ENCODE measurements at places on chromosomes 13 and 19.

DNA sequence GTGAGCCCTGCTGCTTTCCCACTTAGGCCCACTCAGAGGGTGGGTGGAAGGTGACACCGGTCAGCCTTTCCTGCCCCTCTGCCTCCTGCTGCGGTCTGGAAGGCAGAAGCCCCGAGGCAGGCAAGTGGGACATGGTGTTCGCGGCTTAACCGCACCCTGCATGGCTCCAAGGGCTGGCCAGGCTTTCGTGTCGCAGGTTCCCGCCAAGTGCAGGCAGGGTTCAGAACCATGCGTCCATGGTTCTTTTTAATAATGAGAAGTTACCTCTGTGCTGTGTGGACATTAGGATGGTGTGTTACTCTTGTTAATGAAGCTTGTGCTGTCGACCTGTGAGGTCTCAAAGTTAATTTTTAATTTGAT is 986 bp downstream of the DGKH start:
- DNase-seq = no peak

DNA sequence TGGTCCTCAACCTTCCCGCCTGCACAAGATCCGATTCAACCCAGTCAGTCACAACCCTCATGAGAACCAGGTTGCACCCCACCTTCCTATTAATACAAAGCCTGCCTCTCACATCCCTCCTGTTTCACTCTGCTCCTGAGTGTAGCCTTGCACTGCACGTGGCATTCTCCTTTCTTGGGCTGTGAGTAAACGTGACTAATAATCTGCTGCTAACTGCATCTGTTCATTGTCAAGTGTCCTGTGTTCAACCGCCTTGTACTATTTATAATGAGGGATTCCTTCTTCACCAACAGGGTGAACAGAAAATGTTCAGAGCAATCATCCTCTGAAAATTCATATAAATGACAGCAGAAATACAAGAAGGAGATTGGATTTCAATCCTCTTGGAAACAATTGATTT is 1608.2 kb downstream of the SLITRK5 start:
- DNase-seq = no peak

DNA sequence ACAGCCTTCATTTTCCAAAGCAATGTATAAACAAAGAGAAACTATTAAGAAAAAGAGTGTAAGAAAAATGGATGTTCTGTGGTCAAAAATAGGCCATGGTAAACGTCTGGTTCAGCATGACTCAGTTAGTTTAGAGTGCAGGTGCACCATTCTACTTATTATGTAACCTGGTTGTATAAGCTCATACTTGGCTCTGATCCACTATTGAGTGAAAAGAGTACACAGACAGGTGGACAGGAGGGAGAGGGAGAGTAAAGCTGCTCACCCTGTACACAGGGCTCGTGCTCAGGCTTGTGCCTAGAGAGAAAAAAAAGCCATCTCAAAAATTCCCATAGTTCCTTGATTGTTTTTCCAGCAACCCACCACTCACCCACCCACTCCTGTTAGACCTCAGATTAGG is 85.8 kb upstream of the ZNF91 start:
- DNase-seq = no peak

DNA sequence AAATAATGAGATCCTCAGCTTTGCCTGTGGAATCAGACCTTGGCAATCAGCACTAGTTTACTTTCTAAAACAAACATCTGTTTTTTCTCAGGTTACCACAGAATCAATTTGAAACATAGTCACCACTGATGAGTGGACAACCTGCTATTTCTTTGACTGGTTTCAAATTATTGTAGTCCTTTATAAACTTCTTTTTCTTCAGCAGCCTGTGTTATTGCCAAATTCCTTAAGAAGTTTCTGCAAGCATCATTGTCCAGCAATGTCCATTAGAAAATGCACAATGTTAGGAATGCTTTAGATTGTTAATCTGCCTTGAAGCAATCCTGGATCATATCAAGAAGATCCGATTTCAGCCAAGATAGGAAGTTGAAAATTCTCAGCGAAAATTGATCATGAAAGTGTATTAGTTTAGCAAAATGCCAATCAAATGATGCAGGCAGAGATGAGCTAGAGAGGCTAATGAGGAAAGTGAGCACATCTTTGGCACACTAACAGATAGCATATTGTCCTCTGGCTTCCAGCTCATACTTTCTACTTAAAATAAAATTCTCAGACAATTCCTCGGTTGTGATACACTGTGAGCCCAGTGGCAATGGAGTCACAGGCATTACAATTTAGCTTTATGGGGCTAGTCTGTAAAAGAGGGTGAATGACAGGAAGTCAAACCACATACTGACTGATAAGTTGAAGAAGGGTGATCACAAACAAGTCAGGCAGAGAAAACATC is 270.6 kb downstream of the SLITRK6 start:
- no peak for DNase-seq

DNA sequence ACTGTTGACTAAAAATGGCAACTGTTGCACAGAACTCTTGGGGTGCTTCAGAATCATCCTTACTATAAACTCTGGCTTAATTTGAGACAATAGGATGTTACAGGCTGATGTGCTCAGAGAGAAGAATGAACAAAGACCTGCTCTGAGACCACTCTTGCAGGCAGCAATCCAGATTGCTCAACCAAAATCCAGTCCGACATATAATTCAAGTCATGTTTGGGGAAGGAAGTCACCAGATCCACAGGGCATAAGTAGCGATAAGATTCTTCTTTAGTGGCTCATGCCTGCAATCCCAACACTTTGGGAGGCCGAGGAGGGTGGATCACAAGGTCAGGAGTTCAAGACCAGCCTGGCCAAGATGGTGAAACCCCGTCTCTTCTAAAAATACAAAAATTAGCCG is 20.6 kb downstream of the MTMR6 start:
- no peak for DNase-seq

GRCh38 chr19:15902254-15902653 is 4.4 kb upstream of the CYP4F2 start:
- no peak for DNase-seq

- DNase-seq = no peak
These were observed 18.4 kb downstream of the ZNRF4 start for GRCh38 chr19:5473646-5474045.

GRCh38 chr19:4295972-4296771 is 6.0 kb downstream of the TMIGD2 start:
- DNase-seq = peak; percentile 52

DNA sequence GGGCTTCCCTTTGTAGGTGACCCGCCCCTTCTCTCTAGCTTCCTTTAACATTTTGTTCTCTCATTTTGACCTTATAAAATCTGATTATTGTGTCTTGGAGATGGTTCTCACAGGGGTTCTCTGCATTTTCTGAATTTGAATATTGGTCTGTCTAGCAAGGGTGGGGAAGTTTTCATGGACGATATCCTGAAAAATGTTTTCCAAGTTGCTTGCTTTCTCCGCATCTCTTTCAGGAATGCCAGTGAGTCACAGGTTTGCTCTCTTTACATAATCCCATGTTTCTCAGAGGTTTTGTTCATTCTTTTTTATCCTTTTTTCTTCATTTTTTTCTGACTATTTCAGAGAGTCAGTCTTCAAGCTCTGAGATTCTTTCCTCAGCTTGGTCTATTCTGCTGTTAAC is 53.6 kb downstream of the POSTN start:
- DNase-seq = no peak

DNA sequence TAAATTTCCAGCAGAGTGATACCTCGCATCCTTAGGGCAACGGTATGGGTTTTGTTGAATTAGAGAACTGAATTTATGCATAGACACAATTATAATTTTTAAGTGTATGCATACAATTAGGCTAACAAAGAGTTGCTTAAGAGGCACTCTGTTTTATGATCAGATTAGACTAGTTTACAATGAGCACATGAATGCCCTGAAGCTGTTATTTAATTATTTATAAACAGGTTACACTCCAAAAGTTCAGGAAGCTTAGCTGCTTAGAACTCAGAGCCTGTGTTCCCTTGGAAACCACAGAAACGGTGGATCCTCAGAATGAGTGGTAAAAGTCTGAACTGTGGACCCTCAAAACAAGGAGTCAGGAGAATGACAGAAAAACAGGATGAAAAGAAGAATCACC is 72.5 kb upstream of the FBXL3 start:
- no peak for DNase-seq

DNA sequence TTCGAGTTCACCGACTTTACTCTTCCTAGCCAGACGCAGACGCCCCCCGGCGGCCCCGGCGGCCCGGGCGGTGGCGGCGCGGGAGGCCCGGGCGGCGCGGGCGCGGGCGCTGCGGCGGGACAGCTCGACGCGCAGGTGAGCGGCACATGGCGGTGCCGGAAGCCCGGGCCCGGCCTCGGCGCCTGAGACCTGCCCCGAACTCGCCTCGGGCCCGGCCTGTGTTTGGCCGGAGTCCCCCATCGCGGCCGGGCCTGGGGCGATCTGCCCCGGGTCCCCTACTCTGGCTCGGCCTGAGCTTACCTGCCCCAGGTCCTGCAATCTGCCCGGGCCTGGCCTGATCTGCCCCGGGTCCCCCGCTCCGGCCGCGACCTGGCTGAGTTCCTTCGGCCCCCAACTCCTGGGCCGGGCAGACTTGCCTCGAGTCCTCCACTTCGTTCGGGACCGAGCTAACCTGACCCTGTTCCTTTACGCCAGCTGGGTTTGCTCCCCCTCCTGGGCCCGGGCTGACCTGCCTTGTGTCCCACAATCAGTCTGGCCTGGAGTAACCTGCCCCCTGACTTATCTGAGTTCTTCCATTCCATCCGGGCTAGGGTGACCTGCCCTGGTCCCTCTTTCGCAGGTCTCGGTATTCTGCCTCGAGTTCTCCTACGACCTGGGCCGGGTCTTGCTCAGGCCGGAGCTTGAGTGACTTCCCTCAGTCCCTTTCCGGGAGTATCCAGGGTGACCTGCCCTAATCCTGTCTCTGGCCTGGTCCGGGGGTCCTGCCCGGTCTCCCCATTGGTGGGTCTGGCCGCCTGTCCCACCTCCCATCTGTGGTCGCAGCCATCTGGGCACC is 764 bp downstream of the UPF1 start:
- DNase-seq = peak; percentile 66

- peak; percentile 76 for DNase-seq
These were observed 14.5 kb downstream of the PPFIA3 start for GRCh38 chr19:49133621-49134454.

DNA sequence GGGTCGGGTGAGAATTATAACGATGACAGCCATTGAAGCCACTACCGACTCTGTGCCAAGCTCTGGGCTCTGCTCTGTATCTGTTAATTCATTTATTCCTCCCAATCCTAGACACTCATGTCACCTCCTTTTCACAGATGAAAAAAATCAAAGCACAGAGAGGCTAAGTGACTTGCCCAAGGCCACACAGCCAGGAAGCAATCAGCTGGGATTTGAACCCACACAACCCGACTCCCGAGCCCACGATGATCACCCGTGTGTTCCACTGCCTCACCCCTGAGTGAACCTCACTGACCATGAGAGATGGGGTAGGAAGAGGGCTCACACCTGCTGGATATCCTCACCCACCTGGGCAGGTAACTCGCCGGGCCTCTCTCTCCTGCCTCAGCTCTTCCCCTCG is 40.1 kb downstream of the ZNF473 start:
- no peak for DNase-seq

- no peak for DNase-seq
These were observed 798 bp upstream of the COX6B2 start for GRCh38 chr19:55355213-55355821.

- DNase-seq = no peak
These were observed 32.1 kb downstream of the CERS1 start for GRCh38 chr19:18863843-18864362.

- no peak for DNase-seq
These were observed 63.0 kb upstream of the ZNF724 start for GRCh38 chr19:23313196-23313595.

DNA sequence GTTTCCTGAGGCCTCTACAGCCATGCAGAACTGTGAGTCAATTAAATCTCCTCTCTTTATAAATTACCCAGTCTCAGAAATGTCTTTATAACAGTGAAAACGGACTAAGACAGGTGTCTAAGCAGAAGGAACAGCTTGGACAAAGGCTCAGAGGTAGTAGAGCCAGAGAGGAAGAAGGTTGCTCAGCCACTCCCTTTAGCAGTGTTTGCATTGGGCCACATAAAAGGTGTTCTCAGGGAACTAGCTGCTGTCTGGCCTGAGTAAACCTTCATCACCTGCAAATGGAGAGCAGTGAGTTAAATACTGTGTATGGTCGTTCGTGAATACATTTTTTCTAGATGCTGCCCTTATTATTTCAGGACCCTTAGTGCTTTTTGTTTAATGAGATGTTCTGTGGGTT is 383.4 kb downstream of the EFNB2 start:
- no peak for DNase-seq

DNA sequence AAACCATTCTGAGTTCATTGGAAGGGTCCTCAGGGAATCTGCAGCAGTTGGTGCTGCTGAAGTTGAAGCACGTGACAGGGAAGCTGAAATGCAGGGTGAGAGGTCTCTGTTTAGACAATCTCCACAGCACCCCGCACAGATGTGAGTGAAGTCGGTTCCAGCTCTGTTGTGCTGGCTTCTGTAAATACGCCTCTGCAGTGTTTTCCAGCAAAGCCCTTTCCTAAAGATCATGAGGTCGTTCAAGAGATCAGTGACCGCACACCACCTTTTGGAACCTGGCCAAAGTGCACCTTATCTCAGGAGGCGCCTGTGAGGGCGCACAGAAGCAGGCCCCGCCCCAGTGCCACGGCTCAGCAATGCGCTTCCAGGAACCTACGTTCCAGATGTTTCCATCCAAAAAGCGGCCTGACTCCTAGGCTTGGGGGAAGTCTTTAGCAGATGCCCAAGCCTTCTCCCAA is 10.8 kb downstream of the CUL4A start:
- peak; percentile 95 for DNase-seq

- DNase-seq = no peak
These were observed 11.3 kb downstream of the MAST3 start for GRCh38 chr19:18108897-18109296.

- no peak for DNase-seq
These were observed 4.3 kb upstream of the NAXD start for GRCh38 chr13:110610955-110611595.

DNA sequence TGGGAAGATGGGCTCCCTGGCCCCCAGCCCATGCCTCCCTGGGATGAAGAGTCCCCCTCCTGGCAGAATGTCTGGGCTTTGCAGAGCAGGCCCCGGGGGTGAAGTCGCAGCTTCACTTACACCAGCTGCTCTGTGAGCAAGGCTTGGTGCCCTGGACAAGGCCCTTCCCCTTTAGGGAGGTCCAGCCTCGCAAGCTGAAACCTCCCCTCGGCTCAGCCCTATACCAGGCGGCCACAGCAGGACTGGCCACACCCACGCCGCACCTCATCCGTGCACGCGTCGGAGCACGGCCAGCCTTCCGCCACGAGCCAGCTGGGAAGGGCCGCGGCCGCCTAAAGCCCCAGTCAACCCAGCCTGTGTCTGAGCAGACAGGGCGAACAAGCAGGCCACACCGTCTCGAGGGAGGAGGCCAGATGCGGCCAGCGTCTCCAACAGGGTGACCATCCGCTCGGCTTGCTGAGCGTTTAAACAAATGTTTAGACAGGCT is 83.2 kb upstream of the MCF2L start:
- DNase-seq = peak; percentile 84

GRCh38 chr13:102097708-102098107 is 304.1 kb downstream of the FGF14 start:
- DNase-seq = no peak

All from hematopoietic multipotent progenitor cell treated with erythropoietin and hydrocortisone succinate and interleukin-3 and kit ligand, for 6 days (in vitro differentiated cells).